Neuronal stem cell (in vitro differentiated cells): ENCODE measurements at places on chromosomes 1 and 21.
A peak's percentile ranks its signal among the peaks of the same experiment; 100 is the strongest.

DNA sequence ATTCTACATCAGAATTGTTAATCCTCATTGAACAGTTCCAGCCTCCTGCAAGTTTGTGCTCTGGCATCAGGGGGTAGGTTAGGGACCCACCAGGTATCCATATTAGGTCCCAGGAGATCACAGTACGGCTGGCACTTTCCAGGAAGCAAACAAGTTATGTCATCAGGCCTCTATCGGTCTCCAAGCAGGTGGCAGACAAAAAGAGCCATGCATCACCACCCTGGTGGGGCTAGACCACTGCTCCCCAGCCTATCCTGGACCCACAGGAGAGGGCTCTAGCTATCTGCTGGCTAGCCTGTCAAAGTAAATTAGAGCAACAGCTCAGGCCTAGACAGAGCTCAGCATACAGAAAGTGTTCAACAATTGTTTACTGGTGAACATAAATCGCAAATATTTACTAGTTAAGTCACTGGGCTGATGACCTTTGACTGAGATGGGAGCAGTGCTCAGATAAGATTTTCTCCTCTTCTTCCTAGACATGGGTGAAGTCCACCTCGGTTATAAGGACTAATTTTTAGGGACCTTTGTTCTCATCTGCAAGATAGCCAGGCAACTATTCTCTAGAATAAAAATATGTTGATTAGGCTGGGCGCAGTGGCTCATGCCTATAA is 6.4 kb downstream of the NUAK2 start:
- H3K27ac ChIP-seq = peak overlapping the region; percentile 96
- no peak for DNase-seq
- H3K4me3 ChIP-seq = no peak overlapping the region
- H3K27me3 ChIP-seq = no peaks in the 10 kb centered on the region

DNA sequence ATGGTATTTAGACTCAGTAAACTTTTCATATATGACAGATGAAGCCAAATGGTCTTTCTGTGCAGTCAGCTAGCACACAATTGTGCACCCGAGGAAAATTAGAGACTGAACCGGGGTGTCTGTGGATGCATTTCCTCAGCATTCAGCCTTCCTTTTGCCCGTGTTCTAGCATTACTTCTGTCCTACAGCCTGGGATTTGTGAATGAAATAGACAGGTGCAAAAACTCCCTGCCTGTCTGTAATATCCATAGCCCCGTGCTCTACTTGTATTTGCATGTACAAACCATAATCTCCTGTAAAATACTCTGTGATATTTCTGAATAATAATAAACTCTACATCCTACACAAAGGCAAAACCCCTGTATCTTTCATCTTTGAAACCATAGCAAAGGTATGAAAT is 64.8 kb upstream of the LGALS8 start:
- no peak for DNase-seq
- H3K27ac ChIP-seq = no peak overlapping the region
- no peaks in the 10 kb centered on the region for H3K4me1 ChIP-seq
- H3K4me3 ChIP-seq = no peak overlapping the region
- peaks cover 9% of the 10 kb centered on the region for H3K27me3 ChIP-seq
- H3K36me3 ChIP-seq = no peaks in the 10 kb centered on the region

- H3K27me3 ChIP-seq = no peaks in the 10 kb centered on the region
- no peaks in the 10 kb centered on the region for H3K4me1 ChIP-seq
- no peak for DNase-seq
- H3K27ac ChIP-seq = no peak overlapping the region
- no peak overlapping the region for H3K4me3 ChIP-seq
Measured at GRCh38 chr1:198575292-198575691, 34.8 kb upstream of the ATP6V1G3 start.

GRCh38 chr1:180482425-180483275 is 19.7 kb downstream of the ACBD6 start:
- peaks cover 3% of the 10 kb centered on the region for H3K4me1 ChIP-seq
- H3K4me3 ChIP-seq = no peak overlapping the region
- H3K36me3 ChIP-seq = peaks cover 77% of the 10 kb centered on the region
- H3K27me3 ChIP-seq = no peaks in the 10 kb centered on the region
- no peak overlapping the region for H3K27ac ChIP-seq

DNA sequence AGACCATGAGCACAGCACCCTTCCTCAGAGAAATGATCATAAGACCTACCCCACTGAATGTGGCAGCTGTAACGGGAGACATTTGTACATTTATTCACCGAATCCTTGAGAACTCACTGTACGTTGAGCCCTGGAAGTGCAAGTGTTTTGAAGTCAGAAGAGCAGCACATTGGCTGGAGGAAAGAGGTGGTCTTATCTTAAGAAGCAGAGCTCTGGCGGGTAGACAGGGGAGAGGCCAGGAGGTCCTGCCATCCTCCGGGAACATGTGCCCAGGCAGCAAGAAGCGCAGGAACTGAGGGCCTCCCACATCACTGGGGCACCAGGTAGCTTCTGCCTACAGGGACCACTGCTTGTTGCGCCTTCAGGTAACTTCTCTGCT is 169.2 kb upstream of the IRF2BP2 start:
- H3K4me3 ChIP-seq = no peak overlapping the region
- peaks cover 53% of the 10 kb centered on the region for H3K27me3 ChIP-seq
- no peaks in the 10 kb centered on the region for H3K36me3 ChIP-seq
- no peak for DNase-seq

- H3K4me3 ChIP-seq = no peak overlapping the region
- H3K36me3 ChIP-seq = peaks cover 39% of the 10 kb centered on the region
- no peak overlapping the region for H3K27ac ChIP-seq
- DNase-seq = no peak
- no peaks in the 10 kb centered on the region for H3K27me3 ChIP-seq
Measured at GRCh38 chr1:246647513-246647912, 76.7 kb upstream of the SCCPDH start.

- H3K36me3 ChIP-seq = peaks cover 2% of the 10 kb centered on the region
- no peak overlapping the region for H3K27ac ChIP-seq
- no peak for DNase-seq
- peaks cover 4% of the 10 kb centered on the region for H3K4me1 ChIP-seq
- no peak overlapping the region for H3K4me3 ChIP-seq
Measured at GRCh38 chr1:212132025-212132424, 96.5 kb downstream of the DTL start.

GRCh38 chr1:180071759-180072158 is 82.9 kb upstream of the QSOX1 start:
- no peak overlapping the region for H3K27ac ChIP-seq
- no peak overlapping the region for H3K4me3 ChIP-seq
- DNase-seq = no peak
- H3K36me3 ChIP-seq = peaks cover 3% of the 10 kb centered on the region
- H3K27me3 ChIP-seq = no peaks in the 10 kb centered on the region

DNA sequence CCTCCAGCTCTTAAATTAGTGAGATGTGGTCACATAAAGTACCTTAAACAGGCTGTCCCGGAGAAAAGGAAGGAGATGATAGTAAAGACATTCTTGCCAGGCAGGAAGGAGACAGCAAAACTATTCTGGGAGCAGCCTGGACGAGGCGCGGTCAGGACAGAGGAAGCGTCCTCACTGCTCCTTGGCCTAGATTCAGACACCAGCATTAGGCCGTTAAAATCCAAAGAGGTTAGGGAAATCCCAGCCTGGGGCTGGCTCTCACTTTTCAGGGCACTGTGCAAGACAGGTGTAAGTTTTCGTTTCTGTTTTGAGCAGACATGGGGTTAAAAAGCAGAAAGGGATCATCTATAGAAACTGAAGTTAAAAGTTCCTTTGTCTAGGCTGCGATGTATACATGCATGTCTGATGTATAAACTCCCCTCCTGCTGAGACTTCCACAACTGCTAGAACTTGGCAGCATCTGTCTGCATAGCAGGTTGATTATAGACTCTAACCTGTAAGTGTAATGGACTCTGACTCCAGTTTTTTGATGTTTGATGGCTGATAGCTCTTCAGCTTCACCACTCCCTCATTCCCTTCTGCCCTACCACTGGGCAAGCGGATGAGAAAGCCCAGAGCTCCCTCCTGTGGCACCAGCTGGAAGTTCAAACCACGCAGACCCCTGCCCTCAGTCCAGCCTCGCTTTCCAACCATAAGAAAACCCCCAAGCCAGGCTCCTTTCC is 21.5 kb downstream of the STPG1 start:
- DNase-seq = peak; percentile 58
- no peak overlapping the region for H3K27ac ChIP-seq
- no peak overlapping the region for H3K4me3 ChIP-seq

DNA sequence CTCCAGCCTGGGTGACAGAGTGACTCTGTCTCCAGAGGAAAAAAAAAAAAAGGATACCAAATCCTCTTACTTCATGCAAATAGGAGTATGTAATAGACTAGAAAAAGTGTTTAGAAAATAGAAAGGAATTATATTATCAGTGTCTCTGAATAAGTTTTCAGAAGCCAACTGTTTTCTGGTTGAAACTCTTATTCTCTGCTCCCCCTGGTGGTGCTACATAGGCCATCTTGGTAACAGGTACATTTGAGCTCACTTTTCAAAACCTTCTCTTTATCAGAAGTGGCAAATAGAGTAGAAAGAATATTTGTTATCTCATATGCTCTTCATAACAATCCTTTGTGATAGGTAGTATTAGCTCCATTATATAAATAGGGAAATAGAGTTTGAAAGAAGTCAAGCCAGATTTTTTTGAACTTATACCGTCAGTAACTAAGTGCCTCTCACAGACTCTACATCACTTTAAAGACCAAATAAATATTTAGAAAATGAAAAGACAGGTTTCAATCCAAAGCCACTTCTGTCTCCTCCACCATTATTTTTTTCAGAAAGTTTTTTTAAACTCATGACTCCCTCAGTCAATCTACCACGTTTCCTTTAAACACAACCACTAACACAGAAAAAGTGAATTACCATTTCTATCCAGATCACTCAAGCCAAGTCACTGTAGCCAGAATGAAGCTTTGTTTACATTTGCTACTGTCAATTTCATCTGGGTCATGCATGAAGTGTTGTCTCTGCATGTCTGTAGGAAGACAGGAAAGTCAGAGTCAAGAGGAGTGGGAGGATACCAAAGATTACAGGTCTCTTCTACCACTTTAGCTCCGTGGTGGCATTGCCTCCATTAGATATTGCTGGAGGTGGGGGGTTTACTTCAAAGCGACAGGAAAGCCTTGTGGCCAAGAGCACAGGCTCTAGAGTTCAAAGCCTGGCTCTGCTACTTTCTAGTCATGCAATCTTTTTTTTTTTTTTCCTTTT is 45.6 kb downstream of the IL23R start:
- H3K4me3 ChIP-seq = no peak overlapping the region
- H3K27me3 ChIP-seq = no peaks in the 10 kb centered on the region
- H3K36me3 ChIP-seq = no peaks in the 10 kb centered on the region
- H3K4me1 ChIP-seq = no peaks in the 10 kb centered on the region

DNA sequence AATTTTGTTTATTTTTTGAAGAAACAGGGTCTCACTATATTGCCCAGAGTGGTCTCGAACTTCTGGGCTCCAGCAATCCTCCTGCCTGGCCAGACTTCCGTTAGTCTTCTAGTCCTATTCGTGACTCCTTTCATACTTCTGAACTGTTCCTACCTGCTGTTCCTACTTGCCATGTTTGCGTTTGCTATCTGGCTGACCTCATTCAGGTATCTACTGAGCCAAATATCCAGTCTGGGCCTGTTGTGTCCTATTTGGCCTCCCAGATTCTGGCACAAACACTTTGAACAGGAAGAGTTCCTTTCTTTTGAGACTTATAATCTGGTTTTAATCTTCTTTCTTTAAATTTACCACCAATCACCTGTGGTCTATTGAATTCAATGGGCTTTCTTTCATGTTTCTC is 6.9 kb upstream of the NR1I3 start:
- H3K4me3 ChIP-seq = no peak overlapping the region
- H3K27ac ChIP-seq = no peak overlapping the region
- H3K36me3 ChIP-seq = no peaks in the 10 kb centered on the region
- H3K4me1 ChIP-seq = peaks cover 7% of the 10 kb centered on the region

- H3K4me1 ChIP-seq = no peaks in the 10 kb centered on the region
- no peak overlapping the region for H3K4me3 ChIP-seq
- no peak for DNase-seq
- no peak overlapping the region for H3K27ac ChIP-seq
Measured at GRCh38 chr21:27677546-27677945, 710.7 kb upstream of the ADAMTS5 start.

DNA sequence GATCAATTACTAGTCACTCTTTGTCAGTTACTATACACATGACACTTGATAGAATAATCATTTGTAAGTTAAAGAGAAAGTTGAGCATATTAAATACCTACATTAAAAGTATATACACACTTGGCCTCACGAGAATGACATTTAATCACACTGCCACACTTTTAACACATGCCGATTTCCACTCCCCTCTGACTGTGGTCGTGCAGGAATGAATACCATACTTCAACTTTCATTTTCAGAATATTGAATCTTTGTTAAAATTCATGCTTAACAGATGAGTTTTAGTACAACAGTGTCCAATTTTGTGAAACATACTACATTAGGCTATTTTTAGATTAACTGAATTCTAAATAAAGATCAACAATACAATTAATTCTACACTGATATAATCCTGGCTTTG is 78.2 kb upstream of the SDC3 start:
- no peaks in the 10 kb centered on the region for H3K27me3 ChIP-seq
- no peak overlapping the region for H3K27ac ChIP-seq
- no peaks in the 10 kb centered on the region for H3K4me1 ChIP-seq
- H3K4me3 ChIP-seq = no peak overlapping the region
- DNase-seq = no peak

DNA sequence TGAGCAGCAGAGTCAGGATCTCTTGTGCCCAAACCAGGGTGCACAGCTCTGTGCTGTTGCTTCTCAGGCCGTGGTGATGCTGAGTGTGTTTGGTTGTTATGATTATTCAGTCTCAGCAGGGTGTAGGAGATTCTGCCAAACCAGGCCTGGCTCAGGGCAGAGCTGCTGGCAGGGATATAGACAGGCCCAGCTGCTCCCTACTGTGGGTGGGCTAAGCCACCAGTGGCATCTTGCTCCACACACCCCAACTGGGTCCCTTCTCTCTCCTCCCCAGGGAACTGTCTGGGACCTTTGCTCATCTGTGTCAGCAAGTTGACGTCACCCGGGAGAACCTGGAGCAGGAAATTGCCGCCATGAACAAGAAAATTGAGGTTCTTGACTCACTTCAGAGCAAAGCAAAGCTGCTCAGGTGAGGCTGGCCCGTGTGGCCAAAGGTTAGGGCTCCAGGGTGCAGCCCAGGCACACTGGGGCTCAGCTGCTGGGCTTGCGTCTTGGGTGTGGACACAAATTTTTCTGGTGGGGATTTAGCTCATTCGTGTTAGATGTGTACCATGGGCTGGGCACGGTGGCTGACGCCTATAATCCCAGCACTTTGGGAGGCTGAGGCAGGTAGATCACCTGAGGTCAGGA is 9.9 kb upstream of the MIIP start:
- no peak for DNase-seq
- no peak overlapping the region for H3K4me3 ChIP-seq
- no peak overlapping the region for H3K27ac ChIP-seq
- H3K4me1 ChIP-seq = peaks cover 9% of the 10 kb centered on the region

- H3K4me3 ChIP-seq = no peak overlapping the region
- no peaks in the 10 kb centered on the region for H3K27me3 ChIP-seq
- no peak overlapping the region for H3K27ac ChIP-seq
- no peak for DNase-seq
- H3K4me1 ChIP-seq = no peaks in the 10 kb centered on the region
Measured at GRCh38 chr21:21412096-21412495, 413.9 kb downstream of the NCAM2 start.

DNA sequence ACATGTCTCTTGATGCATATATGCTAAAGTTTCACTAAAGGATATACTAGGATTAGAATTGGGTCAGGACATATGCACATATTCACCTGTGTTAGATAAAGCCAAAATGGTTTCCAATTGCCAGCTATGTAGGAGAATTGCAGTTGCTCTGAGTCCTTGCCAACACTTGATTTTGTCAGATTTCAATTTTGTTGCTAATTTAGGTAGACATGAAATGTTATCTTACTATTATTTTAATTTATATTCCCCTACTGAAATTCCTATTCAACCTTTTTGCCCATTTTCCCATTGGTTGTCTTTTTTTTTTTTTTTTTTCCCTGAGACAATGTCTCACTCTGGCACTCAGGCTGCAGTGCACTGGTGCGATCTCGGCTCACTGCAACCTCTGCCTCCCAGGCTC is 13.4 kb downstream of the HDAC1 start:
- H3K4me1 ChIP-seq = no peaks in the 10 kb centered on the region
- H3K36me3 ChIP-seq = peaks cover 18% of the 10 kb centered on the region
- H3K27me3 ChIP-seq = no peaks in the 10 kb centered on the region
